ENCODE measurements at places on chromosomes 3 and 15.

DNA sequence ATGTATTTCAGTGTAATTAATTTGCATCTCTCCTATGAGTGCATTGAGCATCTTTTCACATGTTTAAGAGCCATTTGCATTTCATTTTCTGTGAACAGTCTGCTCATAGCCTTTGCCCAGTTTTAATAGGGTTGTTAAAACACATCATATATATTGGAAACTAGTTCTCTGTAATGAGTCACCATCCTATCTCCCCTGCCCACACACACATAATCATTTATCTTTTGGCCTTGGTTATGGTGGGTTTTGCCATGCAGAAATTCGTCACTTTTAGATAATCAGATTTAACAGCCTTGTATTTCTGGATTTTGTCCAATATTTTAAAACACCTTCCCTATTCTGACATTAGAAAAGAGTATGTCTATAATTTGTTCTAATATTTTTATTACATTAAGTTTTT is 11.9 kb upstream of the CHRM5 start:
- DNase-seq = no peak

- DNase-seq = no peak
Measured at GRCh38 chr15:85353516-85353915, 26.9 kb upstream of the AKAP13 start.

GRCh38 chr15:97989299-97989698 is 28.8 kb downstream of the ARRDC4 start:
- no peak for DNase-seq

DNA sequence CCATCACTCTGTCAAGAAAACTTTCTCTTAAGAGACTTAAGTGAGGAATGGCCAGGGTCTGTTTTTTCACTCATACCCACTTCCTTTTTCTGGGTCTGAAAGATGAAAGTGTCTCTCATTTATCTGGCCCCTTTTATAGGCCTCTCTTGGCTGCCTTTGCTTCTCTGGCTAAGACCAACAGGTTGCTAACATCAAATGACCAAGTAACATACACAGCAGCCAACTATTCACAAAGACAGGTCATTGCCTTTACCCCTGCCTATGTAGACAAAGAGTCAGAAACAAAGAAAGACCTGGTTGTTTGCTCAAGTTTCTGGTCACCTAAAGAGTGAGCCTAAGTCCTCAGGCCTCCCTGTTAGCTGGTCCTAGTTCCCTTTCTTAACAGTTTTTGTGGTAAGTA is 24.0 kb upstream of the CSTA start:
- DNase-seq = no peak

DNA sequence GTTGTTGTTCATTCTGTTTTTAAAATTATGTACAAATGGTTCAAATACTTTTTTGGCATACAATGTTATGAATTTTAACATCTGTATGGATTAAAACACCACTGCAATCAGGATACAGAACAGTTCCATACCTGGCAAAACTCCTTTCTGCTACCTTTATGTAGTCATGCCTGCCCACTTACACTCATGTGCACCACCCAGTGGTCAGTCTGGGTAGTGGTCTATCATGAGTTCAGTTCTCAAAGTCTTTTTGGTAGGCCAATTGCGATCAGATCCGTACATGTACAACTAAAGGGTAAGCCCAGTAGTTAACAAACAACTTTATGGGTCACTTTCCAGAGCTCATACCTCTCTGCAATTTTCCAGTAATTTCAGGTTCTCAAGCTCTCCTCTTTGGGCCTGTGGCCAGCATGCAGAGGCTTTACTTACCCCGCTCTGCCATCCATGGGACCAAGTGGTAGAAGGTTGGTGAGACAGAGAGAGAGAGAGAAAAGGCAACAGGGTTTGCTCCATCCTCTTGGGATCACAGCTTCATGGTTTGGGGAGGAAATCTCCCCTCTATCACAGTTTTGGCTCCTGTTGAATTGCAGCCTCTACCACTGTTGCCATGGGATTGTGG is 63.9 kb upstream of the FAM98B start:
- peak; percentile 80 for DNase-seq

- DNase-seq = no peak
Measured at GRCh38 chr15:34693053-34693744, 61.6 kb downstream of the GJD2 start.

DNA sequence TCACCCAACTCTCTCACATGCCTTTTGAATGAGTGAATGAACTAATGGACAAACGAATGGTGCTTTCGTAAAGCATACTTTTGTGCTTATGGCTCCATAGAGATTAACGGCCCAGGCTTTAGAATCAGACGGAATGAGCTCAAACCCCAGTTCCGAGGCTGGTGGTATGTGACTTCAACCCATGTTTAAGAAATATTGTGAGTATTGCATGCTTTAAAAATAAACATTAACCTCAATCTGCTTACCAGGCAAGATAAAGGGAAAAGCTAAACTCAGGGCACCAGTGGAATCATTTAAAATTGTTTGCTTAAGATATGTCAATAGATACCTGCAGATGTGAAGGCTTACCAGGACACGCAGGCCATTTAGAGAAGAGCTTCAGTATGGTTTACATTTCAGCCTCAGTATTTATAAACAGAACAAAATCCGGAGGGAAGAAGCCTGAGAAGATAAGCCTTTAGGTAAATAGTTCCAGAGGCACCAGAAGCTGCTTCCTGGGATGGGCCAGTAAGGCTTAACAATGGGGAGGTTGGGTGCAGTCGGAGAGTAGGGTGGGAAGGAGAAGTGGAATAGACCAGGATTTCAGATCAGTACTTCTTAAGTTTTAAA is 186.4 kb downstream of the ADAMTS9 start:
- DNase-seq = no peak

DNA sequence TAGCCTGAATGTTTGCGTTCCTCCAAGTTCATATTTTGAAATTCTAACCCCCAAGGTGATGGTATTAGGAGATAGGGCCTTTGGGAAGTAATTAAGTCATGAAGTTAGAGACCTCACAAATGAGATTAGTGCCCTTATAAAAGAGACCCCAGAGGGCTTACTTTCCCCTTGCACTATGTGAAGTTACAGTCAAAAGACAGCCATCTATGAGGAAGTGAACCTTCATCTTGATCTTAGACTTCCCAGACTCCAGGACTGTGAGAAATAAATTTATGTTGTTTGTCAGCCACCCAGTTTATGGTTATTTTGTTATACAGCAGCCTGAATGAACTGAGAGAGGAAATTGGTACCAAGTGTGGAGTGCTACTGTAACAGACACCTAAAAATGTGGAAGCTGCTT is 74.4 kb downstream of the DAPK2 start:
- DNase-seq = no peak

DNA sequence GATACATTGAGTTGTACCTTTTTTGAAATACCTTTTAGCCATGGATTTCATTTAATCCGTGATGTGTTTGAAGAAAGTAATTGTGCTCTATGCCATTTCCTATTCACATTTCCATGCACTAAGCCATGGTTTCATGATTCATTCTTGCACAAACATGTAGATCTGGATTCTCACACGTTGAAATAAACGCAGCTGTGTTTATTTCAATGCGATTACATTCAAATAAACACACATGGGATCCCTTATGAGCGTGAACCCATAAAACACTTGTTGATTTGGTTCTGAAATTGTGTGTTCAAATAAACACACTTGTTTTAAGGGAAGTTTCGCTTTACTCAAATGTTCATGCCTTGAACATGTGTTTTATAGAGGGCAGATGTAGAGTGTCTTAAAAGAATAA is 39.2 kb downstream of the BBX start:
- DNase-seq = no peak

DNA sequence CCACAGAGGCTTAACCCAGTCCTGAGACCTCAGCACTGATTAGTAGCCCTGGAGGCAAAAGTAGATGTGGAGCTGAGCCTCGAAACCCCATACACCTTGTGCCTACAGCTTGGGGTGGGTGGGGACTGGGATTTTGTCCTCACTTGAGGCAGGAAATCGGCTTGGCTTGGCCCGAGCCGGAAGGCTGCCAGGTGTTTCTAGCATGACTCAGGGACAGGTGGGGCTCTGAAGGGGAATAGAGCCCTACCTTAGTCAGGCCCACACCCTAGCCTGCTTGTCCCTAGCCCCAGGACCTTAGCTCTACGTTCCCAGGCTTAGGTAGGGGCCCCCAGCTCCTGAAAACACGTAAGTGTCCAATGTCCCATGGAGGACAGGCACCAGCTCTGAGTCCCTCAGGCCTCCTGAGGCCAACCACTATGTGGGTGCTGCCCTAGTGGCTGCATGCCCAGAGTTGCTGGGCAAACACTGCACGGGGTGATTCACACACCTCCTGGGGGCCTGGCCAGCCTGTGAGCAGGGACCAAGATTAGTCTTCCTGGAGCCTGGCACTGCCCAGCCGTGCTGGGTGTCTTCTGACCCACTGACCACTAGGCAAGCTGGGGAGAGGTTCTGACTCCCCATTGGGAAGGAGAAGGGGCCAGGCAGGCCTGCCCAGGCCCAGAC is 3.1 kb downstream of the MST1R start:
- DNase-seq = no peak

- no peak for DNase-seq
Measured at GRCh38 chr3:196991581-196992460, 23.2 kb upstream of the PIGZ start.

DNA sequence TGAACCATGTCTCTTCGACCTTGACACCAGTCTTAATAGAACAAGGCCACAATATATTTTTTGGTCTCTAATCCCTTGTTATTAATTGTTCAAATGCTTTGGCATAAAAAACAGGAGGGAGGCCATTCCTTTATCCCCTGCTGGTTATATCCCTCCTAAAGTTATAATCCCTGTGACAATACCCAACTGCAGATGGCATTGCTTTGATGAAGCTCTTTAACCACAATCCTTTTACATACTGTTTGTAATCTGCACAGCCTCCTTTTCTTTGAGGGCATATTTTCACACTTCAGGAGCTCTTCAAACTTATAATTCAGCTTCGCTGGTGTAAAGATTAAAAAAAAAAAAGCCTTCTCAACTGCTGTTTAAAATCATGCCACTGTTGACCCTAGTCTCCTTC is 919.0 kb downstream of the EPHA3 start:
- no peak for DNase-seq

DNA sequence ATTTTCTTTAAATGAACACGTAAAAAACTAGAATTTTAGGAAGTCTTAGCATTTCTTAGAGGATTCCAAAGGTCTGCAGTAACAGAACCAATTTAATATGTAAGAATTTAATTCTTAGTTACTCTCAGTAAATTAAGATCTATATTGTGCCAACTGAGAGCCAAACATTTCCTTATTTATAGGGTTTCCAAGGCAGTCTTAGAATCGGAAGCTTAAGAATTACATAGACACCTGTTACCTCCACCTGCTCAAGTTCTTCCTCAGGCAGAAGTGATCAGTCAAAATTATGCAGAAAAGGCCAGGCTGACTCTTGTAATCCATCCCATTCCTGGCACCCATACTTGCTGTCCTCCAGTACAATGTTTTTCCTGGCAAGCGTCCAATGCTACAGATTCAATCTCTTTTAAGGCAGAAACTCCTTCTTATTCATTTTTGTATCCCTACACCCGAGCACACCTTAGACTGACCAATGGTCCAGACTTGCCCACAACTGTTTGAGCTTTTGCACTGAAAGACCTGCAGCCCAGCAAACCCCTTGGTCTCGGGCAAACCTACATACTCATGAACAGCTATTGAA is 64.3 kb downstream of the NCEH1 start:
- DNase-seq = no peak

GRCh38 chr3:119541547-119541946 is 17.9 kb downstream of the CD80 start:
- DNase-seq = no peak

DNA sequence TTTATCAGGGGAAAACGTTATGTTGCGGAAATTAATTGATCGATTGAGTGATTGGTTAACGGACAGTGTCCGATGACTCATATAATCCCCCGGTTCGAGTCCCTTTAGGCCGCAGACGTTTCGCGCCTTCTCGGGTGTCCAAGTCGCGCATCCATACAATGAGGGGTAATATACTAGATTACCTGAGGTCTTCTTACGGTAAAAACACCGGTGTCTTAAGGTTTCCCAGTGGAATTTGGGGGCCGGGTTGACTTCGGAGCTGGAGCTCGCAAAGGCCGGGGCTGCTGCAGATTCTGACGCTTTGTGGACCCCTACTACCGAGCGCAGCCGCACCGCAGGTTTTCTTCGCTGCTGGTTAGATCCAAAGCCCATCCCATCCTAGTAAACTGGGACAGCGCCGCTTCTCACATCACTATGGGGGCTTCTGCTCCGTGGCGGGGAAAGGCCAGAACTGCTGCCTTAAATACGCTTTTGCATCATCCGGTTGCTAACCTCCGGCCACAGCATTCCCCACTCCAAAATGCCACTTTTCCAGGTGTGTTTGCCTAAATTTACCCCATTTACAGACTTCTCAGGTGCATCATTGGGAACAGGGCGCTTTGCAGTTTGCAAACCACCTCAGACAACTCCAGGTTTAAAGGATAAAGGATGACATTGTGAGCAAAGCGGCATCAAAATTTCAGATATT is 858 bp upstream of the SACM1L start:
- DNase-seq = peak; percentile 68

GRCh38 chr15:66095871-66096687 is 157.5 kb downstream of the MEGF11 start:
- no peak for DNase-seq

- DNase-seq = peak; percentile 64
Measured at GRCh38 chr3:18868911-18869689, 279.2 kb upstream of the KCNH8 start.

DNA sequence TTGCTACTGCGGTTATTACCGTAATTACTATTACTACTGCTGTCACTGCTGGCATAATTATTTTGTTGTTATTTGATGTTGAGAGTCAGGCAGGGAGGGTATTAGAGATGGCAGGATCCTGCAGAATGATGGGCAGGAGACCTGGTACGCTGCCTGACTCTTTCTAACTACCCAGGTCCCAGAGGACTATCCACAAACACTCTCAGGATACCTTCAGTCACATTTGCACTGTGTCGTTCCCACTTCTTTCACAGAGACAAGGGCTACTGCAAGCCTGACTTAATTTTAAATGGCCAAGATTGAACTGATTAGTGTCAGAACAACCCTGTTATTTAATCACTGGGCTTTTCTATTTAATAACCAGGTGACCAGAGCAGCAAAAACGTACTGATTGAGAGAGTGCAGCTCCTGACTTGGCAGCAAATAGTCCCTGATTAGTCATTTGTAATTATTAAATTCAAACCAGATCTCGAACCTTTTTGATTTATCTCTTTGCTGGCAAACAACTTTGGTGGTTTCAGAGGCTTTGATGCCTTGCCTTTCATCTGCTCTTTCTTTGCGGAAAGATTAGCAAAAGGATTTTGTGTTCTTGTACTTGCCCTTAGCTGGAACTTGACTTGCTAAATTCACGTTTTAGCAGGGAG is 88.8 kb upstream of the ARHGEF3 start:
- no peak for DNase-seq

DNA sequence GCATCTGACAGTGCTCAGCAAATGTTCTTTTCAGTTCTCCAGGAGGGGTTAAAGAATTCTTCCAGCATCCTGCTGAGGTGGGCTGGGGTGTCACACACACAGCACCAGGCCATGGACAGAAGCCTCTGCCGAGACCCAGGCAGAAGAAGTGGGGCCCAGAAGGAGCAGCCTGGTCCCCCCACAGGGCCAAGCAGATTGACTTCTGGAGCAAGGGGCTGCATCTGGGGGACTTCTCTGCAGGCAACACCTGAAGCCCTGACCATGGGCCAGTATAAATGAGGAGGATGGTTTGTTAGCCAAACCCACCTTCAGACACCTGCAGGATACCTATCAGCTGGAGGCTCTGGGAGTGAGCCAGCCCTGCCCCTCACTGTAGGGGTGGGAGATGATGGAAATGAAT is 16.2 kb upstream of the TMEM40 start:
- DNase-seq = no peak

All from activated T-cell treated with anti-CD3 and anti-CD28 coated beads, Interleukin-2, amount 50 U/mL, for 48 hours (primary cell).